ENCODE measurements at places on chromosomes 11 and 22.

- no peak for DNase-seq
Measured at GRCh38 chr11:87394924-87395323, 357.2 kb downstream of the TMEM135 start.

DNA sequence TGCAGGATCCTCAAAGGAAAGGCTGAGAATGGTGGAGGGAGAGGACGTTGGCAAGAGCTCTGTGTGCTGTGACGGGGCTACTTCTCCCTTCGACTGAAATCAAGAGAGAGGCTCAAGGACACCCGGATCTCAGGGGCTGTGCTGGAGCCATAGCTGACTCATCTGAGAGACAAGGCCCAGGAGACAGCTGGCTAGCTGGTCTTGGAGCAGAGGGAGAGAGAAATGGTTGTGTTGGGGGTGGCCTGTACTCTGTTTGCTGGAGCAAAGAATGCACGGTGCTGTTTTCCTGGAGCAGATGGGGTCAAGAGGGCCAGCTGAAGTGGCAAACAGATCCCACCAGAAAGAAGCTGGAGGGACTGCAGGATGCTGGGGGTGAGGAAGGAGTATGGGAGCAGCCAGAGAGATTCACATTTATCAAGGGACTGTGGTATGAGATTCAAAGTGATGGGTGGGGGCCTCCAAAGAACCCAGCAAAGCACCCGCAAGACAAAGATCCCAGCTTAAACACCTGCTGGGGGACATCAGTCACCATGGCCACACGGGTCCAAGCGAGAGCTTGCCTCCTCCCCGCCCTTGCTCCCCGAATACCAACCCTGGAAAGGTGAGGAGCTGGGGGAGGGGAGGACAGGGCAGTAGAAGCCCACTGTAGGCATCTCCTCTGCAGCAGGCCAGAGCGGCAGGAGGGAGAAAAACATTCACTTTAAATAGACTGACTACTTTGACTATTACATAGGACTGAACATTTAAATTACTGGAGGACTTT lies 40.8 kb downstream of the MAP6 start:
- DNase-seq: no peak

GRCh38 chr22:47837703-47838102 lies 1075.3 kb downstream of the TBC1D22A start:
- peak; percentile 45 for DNase-seq

DNA sequence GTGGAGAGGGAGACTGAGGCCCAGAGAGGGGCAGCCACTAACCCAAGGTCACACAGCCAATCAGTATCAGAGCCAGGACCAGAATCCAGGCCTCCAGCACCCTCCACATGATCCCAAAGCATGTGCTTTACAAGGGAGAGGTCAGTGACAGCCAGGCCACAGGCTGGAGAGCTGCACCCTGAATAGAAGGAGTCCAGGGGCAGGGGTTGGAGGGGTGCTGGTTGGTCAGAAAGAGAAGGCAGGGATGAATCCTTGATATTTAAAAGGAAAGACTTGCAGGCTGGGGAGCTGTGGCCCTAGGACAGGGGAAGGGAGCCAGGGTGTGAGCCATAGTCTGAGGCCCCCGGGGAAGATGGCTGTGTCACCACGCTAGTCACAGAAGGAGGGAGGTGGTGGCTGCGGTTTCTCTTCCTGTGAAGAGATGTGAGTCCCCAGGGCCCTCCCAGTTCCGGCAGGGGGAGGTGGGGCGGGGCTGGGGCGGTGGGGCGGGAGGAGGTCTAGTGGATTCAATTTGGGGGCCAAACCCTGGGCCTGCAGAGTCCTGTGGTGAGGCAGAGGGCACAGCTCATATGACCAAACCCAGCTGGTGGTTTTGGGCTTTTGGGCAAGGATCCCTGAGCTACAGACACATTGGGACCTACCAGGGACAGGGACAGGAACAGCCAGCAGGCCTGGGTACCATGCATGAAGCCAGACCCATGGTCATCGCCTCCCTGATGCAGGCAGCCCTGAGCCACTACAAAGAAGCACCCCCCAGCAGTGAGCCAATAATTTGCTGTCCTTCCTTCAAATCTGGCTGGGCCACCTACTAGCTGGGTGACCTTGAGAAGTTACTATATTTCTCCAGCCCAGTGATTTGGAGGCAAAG lies 14.0 kb downstream of the RAC2 start:
- DNase-seq: peak; percentile 96

- DNase-seq: peak; percentile 71
Measured at GRCh38 chr11:9688716-9689511, 25.0 kb downstream of the SWAP70 start.

DNA sequence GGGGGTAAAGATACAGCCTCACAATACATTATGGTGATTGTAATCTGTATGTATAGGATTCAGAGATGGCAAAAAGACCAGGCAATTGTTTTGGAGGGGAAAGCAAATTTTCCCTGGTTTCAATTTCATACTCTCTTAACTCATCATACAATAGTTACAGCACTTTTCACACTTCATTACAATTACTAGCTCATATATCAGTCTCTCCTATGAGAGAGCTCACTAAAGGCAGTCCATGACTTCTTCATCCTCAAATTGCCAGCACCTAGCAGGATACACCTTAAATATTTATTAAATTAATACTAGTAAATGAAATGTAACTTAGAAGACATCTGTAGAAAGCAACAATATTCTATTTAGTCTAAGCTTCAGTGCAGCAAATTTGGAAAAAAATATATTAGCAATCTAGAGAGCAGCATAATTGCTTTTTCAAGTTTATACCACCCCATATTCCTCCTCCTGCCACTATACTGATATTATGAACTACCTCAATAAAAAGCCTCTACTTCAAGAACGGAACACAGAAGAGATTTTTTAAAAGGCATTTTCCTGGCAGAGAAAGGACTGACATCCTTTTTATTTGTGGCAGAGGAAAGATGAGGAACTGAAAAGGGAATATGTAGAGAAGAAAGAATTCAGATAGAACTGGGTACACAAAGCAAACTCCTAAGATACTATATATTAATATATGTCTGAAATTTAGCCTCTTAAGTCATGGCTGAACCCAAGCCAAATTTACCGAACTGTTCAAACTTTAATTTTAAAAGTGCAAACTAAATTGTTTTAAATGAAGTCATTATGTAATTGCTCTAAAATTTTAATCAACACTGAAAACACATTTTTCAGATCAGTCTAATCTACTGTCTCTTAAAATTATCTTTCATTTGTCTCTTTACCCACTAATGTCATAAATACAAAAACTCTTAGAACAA lies 27.7 kb downstream of the PICALM start:
- DNase-seq: no peak

DNA sequence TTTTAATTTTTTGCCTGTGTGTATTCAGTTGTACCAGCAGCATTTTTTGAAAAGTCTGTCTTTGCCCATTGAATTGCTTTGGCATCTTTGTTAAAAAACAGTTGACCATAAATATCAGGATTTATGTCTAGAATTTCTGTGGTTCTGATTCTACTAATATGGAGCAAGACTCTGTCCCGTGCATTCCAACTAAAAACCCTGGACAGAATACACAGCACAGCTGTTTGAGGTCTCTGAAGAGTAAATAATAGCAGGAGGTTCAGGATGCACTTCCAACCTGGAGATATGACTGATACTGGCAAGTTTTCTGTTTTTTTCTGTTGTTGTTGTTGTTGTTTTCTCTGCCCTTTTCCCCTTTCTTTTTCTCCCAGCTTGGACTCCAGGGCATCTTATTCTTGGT lies 141.9 kb downstream of the TMEM135 start:
- no peak for DNase-seq

GRCh38 chr11:279966-280705 lies 1.9 kb downstream of the NLRP6 start:
- peak; percentile 64 for DNase-seq

DNA sequence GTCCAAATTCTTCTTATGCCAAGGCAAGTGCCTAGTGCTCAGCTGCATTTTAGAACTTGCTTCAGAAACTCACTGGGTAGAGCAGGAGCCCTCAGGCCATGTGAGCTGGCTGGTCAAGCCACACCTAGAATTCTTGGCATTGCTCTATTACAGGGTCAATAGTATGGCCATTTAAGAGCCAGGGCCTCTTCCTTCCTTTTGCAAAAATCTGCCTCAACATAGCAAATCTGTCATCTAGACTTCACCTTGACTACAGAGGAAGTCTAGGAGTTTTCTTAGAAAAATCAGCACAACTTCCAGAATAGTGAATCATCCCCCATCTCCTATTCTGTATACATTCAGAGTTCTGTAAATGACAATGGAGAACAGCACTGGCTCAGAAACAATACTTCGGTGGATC lies 112.0 kb upstream of the TTC12 start:
- DNase-seq: no peak

DNA sequence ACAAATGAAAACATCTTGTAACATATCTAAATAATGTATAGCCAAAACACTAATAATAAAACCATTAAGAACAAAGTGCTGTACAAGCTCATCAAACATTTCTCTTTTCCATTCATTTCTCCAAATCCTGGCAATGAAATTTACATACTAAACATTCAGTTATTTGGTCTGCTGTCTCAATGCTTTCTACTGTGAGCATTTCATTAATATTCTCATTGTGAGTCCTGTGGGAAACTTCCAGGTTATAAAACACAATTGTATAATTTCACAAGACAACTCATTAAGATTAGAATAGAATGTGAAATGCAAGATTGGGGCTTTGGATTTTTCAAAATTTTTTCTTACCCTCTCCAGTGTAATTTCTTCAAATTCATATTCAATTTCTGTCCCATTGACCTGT lies 876.9 kb upstream of the CCDC90B start:
- DNase-seq: no peak

GRCh38 chr11:21814169-21814568 lies 378.7 kb upstream of the ANO5 start:
- no peak for DNase-seq

- DNase-seq: no peak
Measured at GRCh38 chr11:19353287-19353850, 112.6 kb upstream of the E2F8 start.

DNA sequence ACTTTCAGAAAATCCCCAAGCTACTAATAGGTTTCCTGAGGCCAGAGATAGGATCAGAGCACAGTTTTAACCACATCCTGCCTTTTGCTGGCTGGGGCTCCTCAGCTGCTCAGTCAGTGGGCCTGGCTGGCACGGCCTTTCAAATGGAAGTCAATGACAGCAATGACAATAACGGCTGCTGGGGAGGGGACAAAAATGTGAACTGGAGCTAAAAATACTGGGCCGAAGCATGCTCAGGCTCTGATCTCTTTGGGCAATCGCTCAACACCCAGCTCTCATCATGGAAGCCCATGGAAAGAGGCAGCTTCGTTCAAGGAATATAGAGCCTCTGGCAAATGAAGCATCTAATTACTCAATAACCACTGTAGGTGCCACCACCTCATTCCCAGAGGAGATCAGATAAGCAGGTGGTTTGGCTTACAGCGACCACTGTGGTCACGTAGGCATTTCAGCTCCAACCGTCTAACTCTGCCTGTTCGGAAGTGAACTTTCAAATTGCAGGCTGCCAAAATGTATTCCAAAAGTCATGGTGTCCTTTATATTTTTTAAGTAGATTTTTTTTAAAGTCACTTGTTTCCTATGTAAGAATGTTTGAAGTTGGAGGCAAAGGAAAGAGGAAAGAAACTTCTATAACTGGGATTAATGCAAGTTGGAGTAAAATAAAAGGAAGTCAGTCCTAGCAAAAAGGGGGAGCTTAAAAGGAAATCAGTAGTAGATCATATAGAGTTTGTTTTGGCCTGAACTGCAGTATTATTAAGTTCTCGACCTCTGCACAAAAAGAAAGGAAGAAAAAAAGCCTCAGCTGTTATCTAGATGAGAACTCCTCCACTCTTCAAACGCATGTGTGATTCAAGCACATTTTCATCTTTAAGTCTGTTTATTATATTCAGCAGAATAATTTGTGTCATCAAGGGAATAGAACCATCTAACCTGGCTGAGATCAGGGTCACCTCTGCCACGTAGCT lies 14.1 kb downstream of the WT1 start:
- peak; percentile 92 for DNase-seq

GRCh38 chr22:29737251-29738117 lies 17.7 kb downstream of the CABP7 start:
- DNase-seq: no peak

- no peak for DNase-seq
Measured at GRCh38 chr11:1458340-1459218, 28.0 kb downstream of the MOB2 start.

GRCh38 chr22:48051796-48052620 lies 1289.6 kb downstream of the TBC1D22A start:
- no peak for DNase-seq

GRCh38 chr11:73257342-73258103 lies 14.6 kb upstream of the P2RY6 start:
- DNase-seq: no peak

- DNase-seq: no peak
Measured at GRCh38 chr11:95676308-95676707, 113.3 kb downstream of the FAM76B start.

DNA sequence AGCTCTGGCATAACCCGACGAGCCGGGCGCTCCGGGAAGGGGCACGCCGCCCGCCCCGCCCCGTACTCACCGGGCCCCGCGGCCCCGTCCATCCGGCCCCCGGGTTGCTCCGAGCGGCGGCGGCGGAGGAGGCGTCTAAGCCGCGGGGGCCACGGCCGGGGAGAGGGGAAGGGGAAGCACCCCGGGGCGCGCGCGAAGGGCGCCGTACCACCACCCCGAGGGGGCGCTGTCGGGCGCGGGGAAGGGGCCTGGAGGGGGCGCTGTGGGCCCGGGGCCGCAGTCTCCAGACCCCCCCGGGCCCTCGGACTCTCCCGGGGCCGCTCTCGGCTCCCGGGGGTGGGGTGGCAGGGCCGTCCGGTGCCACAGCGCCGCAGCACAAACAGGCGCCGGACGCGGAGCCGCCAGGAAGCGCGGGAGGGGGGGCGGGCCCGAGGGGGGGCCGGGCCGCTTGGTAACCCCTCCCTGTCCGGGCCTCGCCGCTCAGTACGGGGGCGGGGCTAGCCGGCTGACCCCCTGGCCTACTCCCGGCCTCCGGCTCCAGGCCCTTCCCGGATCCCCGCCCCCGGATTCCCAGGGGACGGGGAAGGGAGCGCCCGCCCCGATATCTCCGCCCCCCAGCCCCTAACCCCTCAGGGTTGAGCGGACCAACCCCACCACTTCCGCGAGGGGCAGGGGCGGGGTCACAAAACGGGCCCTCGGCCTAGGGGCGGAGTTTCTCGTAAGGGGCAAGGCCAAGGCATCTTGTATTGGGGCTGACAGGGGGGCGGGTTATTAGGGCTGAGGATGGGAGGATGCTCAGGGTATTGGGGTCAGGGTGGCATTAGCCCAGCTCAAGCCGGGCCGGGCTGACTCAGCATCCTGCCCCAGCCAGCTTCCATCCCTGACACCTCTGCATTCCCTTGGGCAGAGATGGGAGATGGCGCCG lies at the start of the genes EML3 and ROM1:
TSS of gene EML3 (minus strand) at position 410 of the 925 bp plus-strand sequence. CDS start at position 92, 318 bp downstream.
TSS of gene ROM1 (plus strand) at position 892 of the 925 bp plus-strand sequence. CDS start at position 917, 25 bp downstream.
- peak; percentile 94 for DNase-seq

DNA sequence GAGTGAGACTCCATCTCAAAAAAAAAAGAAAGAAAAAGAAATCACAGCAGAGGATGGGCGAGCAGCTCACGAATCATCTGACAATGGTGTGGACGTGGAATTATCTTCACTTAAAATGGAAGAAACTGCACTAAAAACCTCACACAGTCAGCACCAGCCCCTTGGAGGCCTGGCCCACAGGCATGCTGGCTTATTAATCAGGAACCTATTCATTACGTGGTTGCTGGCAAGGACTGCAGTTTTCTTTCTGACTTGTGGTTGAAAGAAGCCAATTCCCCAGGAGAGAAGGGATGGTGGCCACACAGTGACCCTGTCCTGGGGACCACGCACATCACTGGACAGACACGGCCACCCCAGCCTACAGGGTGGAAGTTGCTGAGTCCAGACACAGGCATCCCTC lies 401.1 kb downstream of the CTTN start:
- no peak for DNase-seq

GRCh38 chr11:12841946-12842630 lies 167.0 kb upstream of the RASSF10 start:
- peak; percentile 51 for DNase-seq

All from common myeloid progenitor, CD34-positive (primary cell).